ENCODE measurements at places on chromosomes 13 and 19.

DNA sequence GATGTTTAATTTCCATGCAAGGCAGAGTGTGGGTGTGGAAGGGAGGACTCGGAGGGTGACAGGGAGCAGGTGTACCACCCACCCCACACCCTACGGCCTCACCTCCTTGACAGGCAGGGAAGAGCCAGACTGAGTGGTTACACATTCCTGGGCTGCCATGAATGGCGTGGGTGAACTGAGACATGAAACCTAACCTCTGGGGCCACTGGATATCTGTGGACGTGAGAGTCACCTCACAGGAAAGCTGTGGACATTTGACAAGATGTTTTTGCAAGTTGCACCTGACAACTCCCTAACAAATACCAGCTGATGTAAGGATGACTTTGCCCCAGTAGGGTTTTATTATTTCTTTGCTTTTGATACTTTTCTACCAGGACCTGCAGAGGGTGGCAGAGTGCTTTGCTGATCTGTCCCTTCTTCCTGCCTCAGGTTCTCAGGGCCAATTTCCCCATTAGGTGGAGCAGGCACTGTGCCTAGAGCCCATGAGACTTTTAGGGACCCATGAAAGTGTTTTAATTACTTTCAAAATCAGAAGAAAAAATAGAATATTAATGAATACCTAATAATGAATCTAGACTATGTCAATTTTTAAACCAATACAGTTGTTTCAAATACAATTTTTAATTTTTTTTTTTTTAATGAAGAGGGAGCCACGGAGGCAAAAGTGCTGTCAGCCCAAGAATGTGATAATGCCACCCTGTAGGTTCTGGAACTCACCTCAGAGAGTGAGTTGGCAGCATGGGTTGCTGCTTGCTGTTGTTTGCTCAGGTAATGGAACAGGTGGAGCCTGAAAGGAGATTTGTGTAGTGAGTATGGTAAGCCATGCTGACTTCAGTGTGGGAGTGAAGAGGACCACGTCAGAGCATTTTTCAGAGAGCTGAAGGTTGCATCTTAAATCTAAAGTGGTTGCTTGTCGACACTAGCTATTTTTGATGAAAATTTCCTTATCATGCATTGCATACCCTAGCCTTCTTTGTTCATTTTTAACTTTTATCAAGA, 58.0 kb upstream of the CYSLTR2 start:
- DNase-seq, result peak; percentile 41

- no peak for DNase-seq
Observed at GRCh38 chr13:46171217-46171616, 10.8 kb downstream of the LCP1 start.

DNA sequence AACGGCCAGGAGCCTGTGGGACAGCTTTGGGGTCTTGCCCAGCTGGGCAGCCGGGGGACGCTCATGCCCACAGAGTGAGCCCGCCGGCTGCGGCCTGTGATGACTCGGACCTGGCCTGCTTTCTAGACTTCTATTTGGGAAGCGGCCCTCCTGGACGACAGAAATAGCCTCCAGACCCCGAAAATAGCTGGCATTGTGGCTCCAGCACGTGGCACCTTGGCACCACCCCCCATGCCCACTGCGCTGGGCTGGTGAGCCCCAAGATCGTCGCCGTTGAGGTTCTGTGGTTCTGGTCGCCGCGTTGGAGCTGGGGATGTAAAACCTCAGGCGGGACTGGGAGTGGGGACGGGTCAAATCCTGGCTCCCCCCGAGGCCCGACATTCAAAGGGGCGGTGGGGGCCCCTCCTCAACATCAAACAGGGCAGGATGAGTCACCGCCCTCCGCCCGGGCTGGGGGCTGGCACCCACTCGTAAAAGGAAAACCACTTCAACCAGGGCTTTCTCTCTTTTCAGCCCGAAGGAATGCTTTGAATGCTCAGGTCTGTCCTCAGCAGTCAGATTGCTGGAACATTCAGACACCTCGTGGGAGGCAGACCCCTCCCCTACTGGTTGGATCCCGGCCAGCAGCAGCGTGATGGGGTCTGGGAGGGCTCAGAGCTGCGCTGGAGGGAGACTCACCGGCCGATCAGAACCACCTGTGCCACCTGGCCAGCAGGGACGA, 42.1 kb downstream of the GADD45B start:
- DNase-seq, result no peak

DNA sequence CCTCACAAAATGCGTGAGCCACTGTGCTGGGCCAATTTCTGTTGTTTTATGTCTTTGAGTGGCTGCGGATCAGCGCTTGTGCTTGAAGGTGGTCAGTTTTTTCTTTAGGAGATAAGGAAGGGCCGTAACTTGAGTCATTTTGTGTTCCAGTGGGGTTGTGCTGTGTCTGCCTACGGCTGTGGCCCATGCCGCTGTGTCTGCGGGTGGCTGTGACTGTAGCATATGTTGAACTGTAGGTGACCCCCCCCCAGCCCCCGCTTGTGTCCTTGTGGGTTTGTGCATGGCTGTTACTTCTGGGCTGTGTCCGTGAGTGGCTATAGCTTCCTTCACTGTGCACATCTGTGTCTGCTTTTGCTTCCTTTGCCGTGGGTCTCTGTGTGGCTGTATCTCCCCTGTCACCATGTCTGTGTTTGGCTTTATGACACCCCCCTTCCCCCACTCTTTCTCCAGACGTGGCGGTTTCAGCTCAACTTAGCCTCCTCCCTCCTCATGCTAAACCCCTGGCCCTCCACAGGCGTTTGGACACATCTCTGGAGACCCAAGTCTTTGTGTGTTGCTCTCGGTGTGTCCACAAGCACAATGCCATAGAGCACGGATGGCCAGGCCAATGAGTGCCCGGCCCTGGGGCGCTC, 675 bp downstream of the PPP1R14A start:
- DNase-seq, result no peak

GRCh38 chr19:8531470-8531869, 17.5 kb upstream of the ZNF414 start:
- DNase-seq, result no peak

- no peak for DNase-seq
Observed at GRCh38 chr13:99984461-99985240, 3.1 kb downstream of the ZIC2 start.

DNA sequence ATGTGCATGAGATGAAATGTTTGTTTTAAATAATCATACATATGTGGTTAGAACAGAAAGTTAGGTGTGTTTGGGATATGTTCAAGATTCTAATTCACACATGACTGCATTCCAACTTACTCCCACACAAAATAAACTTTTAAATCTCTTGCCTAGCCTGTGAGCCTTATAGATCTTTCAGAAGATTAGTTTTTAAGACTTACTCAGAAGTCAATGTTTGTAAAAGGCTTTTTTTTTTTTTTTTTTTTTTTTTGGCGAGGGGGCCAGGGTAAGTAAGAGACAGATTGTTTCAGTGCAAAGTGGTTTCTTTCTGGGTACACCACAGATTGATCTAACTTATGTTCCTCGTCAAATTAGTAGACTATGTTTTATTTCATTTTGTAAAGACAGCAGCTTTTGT, 39.1 kb downstream of the GPR180 start:
- peak; percentile 7 for DNase-seq

- peak; percentile 21 for DNase-seq
Observed at GRCh38 chr13:65594298-65594781, 1635.8 kb downstream of the PCDH9 start.

- DNase-seq, result no peak
Observed at GRCh38 chr13:71285700-71286099, 581.3 kb downstream of the DACH1 start.

GRCh38 chr19:9073806-9074205, 13.1 kb upstream of the OR1M1 start:
- no peak for DNase-seq

- no peak for DNase-seq
Observed at GRCh38 chr19:38247734-38248268, 8.4 kb downstream of the PPP1R14A start.

DNA sequence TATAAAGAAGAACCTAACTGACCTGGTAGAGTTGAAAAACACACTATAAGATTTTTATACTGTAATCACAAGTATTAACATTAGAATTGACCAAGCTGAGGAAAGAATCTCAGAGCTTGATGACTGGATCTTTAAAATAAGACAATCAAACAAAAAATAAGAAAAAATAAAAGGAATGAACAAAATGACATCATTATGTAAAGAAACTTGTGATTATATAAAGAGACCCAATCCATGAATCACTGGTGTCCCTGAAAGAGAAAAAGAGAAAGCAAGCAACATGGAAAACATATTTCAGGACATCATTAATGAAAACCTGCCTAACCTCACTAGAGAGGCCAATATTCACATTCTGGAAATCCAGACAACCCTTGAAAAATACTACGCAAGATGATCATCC, 822.5 kb upstream of the SLITRK5 start:
- DNase-seq, result no peak

DNA sequence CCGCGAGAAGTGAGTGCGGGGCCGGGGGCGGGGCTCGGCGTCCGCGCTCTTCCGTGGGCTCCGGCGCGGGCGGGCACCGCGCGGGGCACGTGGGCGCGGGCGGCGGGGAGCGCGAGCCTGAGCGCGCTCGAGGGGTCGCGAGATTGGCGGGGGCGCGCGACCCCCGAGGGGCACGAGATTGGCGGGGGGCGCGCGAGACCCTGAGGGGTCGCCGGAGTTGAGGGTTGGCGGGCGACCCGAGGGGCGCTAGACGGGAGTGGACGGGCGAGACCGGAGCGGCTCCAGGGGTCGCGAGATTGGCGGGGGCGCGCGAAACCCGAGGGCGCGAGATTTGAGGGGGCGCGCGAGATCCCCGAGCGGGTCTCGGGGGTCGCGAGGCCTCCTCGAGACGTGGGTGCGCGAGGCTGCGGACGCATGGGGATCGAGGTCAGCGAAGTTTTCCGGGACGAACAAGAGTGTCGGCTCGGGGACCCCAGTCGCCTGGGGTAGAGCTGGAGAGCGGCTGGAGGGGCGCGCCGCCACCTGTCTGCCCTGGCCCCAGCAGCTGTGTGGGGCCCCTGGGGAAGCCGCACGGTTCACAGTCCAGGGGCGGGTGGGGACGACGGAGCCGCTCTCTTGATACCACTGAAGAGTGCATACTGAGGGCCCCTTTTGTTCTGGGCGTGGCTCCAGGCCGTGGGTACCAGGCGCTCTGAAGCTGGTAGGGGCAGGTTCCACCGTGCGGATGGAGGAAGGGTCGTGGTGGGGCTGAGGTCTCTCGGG, 682 bp downstream of the SSBP4 start:
- DNase-seq, result no peak

DNA sequence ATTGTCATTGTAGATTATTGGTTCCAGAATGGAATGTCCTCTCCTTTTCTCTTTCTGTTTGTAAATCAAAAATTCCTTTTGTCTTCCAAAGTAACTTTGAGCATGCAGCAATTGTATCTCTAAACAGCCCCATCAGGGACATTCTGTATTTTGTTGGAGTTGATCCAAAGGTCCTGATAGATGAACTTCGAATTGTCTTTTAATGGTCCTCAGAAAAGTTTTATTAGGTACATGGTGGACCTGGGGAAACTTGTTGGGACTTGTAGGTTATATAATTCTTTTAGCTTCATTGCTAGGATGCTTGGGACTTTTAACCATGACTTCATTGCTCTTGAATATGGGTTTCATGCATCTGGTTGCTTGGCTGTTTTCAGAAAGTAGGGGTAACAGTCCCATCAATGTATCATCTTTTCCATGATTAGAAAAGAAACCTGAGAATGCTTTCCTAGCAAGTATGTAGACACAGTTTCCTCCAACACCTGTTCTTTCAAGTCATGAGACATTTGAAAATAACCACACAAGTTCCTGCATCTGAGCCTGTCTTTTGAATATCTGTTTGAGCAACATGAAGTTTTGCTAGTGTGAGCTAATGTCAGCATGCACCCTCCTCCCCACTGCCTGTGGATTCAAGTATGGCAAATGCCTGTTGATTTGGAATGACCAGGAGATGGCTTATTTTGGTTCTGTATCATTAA, 413.1 kb downstream of the KCNRG start:
- DNase-seq, result no peak

DNA sequence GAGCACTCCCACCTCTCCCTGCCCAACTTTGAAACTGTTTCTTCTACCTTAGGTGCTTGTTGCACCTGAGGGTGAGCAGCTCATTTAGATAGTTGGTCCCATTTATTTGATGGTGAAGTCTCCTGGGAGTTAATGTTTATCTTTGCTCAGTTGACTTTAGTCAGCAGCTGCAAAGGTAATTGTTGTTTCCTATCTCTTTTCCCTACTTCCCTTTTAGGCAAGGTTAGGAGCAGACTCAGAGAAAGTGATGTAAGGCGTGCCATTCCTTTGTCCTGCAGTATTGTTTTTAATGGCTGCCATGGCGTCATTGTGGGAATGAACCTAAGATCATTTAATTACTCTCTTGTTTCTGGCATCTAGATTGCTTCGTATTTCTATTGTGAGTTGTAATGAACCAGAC, 11.6 kb downstream of the AKAP11 start:
- no peak for DNase-seq

DNA sequence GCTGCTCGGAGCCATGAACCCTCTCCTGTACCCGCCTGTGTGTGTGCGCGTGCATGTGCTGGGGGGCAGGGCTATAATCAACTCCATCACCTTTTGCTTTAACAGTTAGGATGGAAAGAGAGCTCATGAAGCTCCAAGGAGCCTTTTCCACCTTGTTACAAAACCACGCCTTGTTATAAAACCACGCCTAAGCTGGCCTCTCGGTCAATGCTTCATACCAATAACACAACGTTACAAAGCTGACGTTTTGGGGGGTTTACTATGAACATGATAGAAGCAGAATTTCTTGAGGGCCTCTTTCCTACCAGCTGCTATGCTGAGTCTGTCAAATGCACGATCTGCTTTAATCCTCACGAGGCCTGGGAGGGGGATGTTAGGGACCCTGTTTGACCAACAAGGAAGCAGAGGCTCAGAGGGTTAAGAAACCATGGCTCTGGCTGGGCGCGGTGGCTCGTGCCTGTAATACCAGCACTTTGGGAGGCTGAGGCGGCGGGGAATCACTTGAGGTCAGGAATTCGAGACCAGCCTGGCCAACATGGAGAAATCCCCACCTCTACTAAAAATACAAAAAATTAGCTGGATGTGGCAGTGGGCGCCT, 11.9 kb downstream of the CAPS start:
- no peak for DNase-seq

GRCh38 chr13:93386116-93386515, 159.5 kb downstream of the GPC6 start:
- DNase-seq, result no peak

GRCh38 chr19:38661996-38662395, 14.5 kb downstream of the ACTN4 start:
- no peak for DNase-seq

- no peak for DNase-seq
Observed at GRCh38 chr19:4363571-4364304, 20.4 kb downstream of the MPND start.

DNA sequence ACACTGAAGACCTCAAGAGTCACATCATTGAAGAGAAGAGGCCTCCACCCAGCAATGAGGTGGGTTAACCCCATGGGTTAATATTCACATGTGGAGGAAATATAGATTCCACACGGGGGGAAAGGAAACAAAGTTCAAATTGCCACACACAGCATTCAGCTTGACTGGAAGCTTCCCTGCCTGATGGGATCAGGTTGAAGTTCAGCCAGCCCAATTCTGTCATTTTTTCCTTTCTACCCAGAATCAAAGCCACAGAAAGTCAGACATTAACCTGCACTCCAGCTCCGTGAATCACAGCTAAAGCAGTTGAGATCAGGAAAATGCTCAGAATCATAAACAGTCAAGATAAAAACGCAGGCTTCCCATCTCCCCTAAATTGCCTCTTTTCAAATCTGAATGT, 208.7 kb upstream of the OBI1 start:
- DNase-seq, result no peak

- no peak for DNase-seq
Observed at GRCh38 chr19:16470911-16471811, 609 bp downstream of the EPS15L1 start.
